ENCODE measurements at places on chromosomes 3 and 15.

DNA sequence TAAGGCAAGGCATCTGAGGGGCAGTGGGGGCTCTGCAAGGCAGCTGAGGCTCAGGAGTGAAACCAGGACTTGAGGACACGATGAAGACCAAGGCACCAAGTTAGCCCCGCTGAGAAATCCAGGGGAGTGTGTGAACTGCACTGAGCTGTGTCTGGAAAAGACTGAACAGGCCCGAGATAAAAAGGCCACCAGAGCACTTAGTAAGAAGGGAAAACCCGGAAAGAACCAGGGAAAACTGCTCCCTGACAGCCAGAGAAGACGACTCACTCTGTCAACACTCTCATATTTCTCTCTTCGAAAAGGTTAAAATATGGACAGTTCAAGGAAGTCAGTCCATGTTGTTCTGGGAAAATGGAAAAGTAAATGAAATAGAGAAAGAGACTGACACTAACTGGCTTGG lies 109.0 kb downstream of the SEC22A start:
- DNase-seq: no peak

- DNase-seq: no peak
Measured at GRCh38 chr3:166211451-166211850, 374.2 kb upstream of the BCHE start.

DNA sequence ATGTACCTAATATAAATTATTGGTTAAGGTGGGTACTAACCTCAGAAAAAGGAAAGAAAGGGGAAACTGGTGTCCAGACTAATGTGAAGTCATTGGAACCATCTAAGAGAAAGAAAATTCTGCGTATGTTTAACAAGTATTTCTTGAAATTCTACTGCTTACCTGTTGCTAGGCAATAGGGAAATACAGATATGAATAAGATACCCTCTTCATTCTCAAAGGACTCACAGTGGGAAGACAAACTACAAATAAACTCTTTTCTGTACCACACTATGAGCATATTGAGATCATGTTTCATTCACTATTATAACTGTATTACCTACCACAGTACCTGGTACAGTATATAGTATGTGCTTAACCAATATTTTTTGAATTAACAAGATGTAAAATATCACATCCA lies 140.5 kb upstream of the MLF1 start:
- no peak for DNase-seq

GRCh38 chr3:25938566-25939325 lies 148.9 kb downstream of the OXSM start:
- DNase-seq: no peak

DNA sequence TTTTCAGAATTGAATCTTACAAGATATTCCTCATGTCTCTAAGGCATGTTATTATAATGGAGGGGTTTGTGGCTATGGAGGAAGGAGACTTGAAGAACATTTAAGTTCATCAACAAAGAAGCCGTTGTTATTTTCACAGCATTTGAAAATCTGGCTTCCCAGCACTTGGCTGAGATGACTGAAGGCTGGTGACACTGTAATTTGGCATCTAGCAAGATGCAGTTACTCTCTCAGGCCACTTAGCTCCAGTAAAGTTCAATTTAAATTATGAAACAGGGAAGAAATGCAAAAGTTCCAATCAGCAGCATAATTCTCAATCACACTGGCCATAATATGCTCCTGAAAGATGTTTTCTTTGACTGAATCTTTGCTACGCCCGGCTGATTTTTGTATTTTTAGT lies 139.4 kb upstream of the NUDT16 start:
- no peak for DNase-seq

- no peak for DNase-seq
Measured at GRCh38 chr3:79297245-79297960, 470.4 kb downstream of the ROBO1 start.

- no peak for DNase-seq
Measured at GRCh38 chr3:87793337-87793877, 265.4 kb downstream of the CGGBP1 start.

- no peak for DNase-seq
Measured at GRCh38 chr3:139529662-139530061, 9.9 kb downstream of the RBP1 start.

GRCh38 chr3:60509471-60509870 lies 741.8 kb downstream of the FHIT start:
- DNase-seq: no peak

- no peak for DNase-seq
Measured at GRCh38 chr15:101348015-101348414, 53.0 kb upstream of the SNRPA1 start.

DNA sequence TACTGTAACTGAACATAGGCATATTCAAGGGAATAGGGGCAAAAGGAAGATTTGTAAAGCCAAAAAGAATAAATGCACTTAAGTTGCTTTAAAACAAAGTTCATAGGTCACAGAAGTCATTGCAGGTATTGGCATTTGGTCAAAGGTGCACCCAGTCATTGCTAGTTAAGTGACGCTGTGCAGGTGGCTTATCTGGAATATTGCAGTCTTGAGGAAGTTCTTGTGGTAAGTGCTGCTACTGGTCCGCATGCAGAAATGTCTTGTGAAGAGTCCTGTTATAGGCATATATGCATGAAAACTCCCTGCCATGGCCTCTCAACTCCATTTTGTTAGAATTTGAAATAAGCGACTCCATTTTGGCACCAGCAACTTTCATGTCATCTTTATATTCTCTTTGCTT lies 293.1 kb downstream of the GBE1 start:
- no peak for DNase-seq

- DNase-seq: no peak
Measured at GRCh38 chr3:159443266-159443665, 545.4 kb upstream of the IL12A start.

- no peak for DNase-seq
Measured at GRCh38 chr3:183958226-183958625, 59.5 kb downstream of the ABCC5 start.

Data from GM12864 (cell line).